Activated CD4-positive, alpha-beta memory T cell treated with anti-CD3 and anti-CD28 coated beads for 36 hours (primary cell): ENCODE measurements at places on chromosomes 2 and 18. TPM values are rescaled to one million over a fixed set of nuclear protein-coding genes. Genes with fewer than 3 reads are reported as not detected.

DNA sequence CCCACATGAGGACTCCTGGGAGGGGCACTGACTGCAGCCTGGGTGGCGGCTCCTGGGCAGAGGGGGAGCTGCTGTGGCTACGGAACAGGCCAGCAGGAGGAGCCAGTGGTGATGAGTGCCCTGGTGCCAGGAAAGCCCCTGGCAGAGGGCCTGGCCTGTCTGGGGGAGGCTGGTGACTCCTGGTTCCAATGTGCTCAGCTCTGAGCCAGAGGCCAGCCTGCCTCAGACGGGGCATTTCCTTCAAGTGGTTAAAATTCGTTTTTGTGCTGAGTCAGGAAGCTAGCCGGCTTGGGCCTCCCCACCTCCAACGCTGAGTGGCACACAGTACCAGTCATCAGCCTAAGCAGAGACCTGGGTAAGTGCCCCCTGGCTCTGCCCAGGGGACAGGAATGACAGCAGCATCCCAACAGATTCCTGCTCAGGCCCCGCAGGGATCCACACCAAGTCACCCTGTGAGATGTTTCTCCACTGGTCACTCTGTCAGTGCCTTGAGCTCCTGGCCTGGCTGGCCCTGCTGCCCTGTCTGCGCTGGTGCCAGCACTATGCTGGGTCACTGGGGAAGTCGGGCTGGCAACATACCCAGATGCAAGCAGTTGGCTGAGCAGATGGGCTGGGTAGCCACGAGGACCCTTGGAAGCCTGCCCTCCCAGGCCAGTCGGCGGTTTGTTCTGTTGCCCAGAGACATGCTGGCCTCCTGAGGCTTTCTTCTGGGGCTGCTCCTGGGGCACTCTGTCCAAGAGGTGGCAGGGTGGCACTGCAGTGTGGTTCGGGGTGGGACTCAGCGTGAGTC is 7.1 kb upstream of the KLF11 start:
- peak; percentile 77 for DNase-seq

DNA sequence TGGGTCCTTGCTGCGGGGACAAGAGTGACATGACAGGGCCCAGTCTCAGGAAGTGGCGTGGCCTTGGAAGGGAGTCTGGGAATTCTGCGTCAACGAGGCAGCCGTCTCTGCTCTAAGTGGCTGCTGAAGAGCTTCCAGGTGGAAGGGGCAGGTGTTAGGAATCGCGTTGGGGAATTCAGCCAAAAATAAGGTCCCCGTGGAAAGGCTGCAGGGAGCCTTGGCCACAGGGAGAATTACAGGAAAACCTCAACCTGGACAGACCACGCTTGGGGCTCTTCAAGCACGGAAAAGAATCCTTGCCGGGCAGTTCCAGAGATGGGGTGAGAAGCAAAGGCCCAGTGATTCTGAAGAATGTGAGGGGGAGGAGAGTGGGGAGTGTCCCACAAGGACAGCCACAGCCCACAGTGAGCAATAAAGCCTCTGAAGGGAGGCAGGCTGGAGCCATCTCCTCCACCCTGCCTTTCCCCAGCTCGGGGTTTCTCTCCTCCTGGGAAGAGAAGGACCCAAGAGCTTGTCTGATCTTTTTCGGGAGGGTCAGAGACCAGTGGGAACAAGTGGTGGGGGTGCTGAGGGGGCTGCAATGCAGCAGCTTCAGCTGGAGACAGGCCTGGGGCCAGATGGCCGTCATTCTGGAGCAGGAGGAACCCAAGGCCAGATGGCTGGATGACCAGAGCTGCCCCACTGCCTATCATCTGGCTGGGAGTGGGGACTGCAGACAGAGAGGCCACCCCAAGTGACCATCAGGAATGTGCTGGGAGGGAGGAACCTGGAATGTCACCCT is 106.4 kb upstream of the SMAD2 start:
- no peak for DNase-seq

GRCh38 chr2:79000008-79000576 is 25.4 kb upstream of the REG3G start:
- no peak for DNase-seq

DNA sequence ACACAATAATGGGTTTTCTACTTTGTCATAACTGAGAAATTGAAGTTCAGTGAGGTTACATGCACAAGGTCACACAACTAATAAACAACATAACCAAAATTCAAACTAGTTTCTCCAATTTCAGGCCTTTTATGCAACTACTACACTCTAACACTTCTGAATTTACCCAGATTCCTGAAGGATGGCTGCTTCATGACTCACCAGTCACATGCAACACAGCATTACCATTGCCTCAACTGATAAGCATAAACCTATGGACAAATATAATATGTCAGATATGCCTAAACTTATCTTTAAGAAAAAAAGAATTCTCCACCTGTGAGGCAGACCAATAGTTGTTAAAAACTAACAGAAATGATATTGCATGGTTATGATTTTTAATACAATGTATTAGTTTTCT is 586.5 kb upstream of the SLC8A1 start:
- DNase-seq = no peak

TMEM200C gene
- not detected for total RNA-seq

DNA sequence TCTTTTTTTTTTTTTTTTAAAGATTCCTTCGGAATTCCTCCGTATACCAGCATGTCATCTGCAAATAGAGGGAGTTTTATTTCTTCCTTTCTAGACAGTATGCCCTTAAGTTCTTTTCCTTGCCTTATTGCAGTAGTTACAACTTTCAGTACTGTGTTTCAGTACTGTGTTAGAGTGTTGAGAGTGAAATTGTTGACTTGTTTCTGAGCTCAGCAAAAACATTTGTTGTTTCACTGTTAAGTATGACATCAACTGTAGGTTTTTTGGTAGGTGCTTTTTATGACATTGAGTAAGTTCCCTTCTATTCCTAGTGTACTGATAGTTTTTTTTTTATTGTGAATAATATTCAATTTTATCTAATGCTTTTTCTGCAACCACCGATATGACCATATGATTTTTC is 43.9 kb downstream of the ACVR2A start:
- DNase-seq = no peak

CABLES1 gene
- 2.2 TPM for total RNA-seq

DNA sequence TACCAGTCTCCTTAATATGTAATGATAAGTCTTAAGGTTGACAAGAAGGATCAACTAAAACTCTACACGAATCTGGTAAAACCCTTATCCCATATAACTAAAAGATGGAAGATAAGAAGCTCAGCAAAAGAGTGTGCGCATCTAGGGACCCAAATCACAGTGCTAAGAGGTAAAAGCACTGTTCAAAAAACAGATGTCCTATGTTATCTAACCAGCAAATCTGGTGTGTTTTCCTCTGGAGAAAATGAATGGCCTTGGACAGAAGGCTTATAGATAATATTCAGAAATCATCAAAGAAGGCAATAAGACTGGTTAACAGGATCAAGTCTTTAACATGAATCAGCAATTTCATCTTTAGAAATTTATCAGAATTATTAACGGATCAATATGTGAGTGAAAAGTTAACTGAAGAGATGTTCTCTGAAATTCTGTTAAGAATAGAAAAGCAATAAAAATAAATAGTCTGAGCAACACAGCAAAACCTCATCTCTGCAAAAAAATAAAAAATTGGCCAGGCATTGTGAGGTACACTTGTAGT is 47.1 kb downstream of the RPRD1A start:
- DNase-seq = no peak

DNA sequence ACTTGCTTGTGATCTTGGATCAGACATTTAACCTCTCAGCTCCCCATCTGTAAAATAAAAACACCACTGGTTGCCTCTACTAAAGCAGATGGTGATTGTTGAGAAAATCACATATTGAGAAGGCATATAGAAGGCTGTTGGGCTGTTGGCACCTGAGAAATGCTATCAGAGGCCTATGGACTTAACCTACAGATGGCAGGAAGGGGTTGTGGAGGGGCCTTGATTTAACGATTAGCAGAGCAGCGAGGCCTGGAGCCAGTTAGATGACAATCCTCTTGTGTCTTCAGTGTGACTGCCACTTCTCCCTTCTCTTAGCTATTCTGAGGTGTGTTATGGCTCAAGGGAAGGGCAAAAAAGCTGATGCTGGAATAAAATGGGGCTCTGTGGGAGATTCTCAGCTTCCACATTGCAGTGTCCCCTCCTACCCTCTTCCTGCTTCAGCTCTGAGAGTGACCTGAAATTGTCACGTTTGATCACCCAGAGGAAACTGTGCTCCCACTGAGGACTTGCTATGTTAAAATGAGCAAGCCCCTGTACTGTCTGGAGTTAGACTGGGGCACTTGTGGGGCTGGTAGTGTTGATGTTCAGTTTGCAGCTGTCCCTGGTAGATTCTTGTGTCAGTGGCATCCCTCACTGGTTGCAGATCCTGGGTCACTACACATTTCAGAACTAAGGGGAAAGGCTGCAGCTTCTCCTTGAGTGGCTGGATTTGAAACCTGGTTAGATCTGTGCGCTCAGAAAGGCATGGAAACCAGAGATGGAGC is 31.5 kb downstream of the CXCR4 start:
- DNase-seq = no peak

DNA sequence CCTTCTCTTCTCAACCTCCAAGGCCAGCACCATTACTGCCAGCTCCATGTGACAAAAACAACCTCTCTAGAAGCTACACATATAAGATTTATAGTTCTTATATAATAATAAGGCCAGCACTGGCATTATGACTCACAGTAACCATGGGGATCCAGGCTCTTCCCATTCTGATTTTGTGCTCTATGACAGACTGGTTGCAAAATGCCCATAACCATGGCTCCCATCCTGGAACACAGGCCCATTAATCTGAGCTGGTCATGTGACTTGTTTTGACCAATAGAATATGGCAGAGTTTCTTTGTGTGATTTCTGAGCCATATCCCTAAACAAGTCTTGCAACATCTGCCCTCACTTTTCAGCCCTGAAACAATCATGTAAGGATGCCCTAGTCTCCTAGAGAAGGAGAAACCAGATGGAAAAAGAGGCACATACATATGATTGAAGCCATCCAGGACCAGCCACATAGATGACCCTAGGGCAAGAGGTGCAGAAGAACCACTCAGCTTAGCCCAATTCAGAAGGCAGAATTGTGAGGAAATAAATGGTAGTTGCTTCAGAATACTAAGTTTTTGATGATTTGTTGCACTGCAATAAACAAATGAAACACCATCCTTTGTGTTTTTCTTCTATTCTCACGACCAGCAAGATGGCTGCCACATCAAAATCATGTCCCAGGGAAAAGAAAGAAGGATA is 173.9 kb downstream of the SUCLG1 start:
- DNase-seq = no peak

GRCh38 chr2:202883987-202884675 is 12.6 kb upstream of the ICA1L start:
- DNase-seq = no peak

DNA sequence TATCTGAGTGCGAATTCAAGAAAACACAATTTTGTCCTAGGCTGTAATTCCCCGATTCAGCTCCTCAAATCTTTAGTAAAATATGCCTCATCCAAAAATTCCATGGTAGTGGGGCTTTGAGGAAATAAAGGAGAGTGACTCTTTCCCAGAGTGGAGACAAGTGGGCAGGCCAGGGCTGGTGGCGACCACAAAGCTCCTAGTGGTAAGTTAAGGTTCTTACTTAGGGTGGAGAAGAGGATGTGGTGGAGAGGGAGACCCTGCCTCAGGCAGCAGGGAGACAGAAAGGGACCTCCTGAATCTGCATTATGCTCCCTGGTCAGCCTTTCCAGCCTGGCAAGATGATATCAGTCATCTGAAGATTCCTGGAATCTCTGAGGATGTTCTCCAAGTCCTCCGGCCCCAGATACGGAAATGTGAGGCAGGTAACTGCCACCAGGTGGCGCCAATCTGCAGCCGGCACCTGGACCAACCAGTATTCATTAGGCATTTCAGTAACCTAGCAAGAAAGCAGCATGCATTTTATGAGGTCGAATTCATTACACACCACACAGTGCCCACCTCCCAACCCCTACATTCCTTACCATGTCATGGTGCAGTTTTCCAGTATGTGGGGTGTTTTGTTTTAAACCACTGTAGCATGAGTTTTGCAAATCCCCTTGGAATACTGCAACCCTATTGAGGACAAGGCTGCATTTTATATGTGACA is 106.4 kb downstream of the POLE4 start:
- DNase-seq = peak; percentile 66

STPG4 gene
- total RNA-seq = not detected

CRYGD gene
- not detected for total RNA-seq

DNA sequence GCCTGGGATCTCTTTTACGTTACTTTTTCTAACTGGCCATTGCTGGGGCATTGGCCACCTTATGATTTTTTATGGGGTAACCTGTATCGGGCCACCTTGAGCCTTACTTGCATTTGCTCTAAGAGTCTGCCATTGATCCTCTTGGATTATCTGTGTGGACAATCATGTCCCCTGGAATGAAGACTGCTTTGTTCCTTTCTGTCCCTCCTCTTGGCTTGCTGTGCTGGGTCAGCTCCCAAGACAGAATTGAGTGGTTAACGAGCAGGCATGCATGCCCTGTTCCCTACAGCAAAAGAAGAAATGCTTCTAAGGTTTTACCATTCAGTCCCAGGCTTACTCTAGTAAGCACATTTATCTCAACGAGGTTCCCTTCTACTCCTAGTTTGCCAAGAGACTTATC is 46.3 kb downstream of the MAL start:
- DNase-seq = no peak

GRCh38 chr18:80251700-80252099 is 4.4 kb upstream of the PARD6G start:
- no peak for DNase-seq

DNA sequence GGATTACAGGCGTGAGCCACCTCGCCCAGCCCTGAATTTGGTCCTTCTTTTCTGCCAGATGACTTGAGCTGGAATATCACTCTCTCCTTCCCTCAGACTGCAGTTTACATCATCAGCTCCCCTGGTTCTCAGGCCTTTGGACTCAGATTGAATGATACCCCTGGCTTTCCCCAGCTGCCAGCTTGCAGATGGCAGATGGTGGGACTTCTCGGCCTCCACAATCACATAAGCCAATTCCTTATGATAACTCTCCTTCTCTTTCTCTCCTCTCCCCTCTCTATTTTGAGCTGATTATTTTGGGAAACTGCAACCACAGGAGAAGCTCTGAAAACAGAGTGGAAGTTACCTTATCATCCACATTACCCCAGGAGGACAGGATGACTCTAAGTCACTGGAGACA is 33.4 kb upstream of the ATP8B1 start:
- DNase-seq = no peak
